ENCODE measurements at places on chromosomes 12 and 14. TPM values are rescaled to one million over a fixed set of nuclear protein-coding genes. Genes with fewer than 3 reads are reported as not detected.

Gene YEATS4
- 14.1 TPM for polyA plus RNA-seq

GRCh38 chr14:65187421-65188049, 85.2 kb upstream of the MAX start:
- H3K27ac ChIP-seq: no peak overlapping the region
- H3K4me1 ChIP-seq: no peaks in the 10 kb centered on the region
- no peaks in the 10 kb centered on the region for H3K27me3 ChIP-seq

GRCh38 chr14:100309028-100309737, 2.9 kb upstream of the SLC25A29 start:
- H3K27ac ChIP-seq: no peak overlapping the region
- H3K27me3 ChIP-seq: no peaks in the 10 kb centered on the region
- DNase-seq: no peak

GRCh38 chr12:124232654-124232987, 62.3 kb upstream of the RFLNA start:
- DNase-seq: no peak
- H3K27me3 ChIP-seq: no peaks in the 10 kb centered on the region
- H3K4me3 ChIP-seq: no peak overlapping the region
- H3K4me1 ChIP-seq: no peaks in the 10 kb centered on the region
- no peak overlapping the region for H3K27ac ChIP-seq

DNA sequence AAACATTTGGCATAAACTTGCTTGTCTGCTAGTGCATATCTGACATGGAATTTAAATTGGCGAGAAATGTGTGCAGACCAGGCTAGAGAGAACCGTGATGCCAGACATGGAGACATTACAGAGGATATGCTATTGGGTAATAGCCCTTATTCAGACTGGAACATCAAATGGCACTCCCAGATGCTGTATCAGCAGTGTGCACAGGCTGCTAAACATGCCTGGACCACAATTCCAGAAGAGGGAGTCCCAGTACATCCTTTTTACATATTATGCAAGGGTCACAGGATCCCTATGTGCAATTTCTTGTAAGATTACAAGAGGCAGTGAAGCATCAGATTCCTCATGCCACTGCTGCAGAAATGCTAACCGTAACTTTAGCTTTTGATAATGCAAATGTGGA, 354.5 kb upstream of the FOXG1 start:
- no peak overlapping the region for H3K27ac ChIP-seq
- no peaks in the 10 kb centered on the region for H3K4me1 ChIP-seq
- no peaks in the 10 kb centered on the region for H3K27me3 ChIP-seq
- H3K4me3 ChIP-seq: no peak overlapping the region

Gene ATG101
- 82.9 TPM for polyA plus RNA-seq

Gene RTL1
- not detected for polyA plus RNA-seq

- no peaks in the 10 kb centered on the region for H3K36me3 ChIP-seq
- no peaks in the 10 kb centered on the region for H3K27me3 ChIP-seq
- no peaks in the 10 kb centered on the region for H3K4me1 ChIP-seq
Observed at GRCh38 chr14:29454026-29454693, 473.5 kb downstream of the PRKD1 start.

Gene NFE2
- polyA plus RNA-seq: 0.34 TPM

DNA sequence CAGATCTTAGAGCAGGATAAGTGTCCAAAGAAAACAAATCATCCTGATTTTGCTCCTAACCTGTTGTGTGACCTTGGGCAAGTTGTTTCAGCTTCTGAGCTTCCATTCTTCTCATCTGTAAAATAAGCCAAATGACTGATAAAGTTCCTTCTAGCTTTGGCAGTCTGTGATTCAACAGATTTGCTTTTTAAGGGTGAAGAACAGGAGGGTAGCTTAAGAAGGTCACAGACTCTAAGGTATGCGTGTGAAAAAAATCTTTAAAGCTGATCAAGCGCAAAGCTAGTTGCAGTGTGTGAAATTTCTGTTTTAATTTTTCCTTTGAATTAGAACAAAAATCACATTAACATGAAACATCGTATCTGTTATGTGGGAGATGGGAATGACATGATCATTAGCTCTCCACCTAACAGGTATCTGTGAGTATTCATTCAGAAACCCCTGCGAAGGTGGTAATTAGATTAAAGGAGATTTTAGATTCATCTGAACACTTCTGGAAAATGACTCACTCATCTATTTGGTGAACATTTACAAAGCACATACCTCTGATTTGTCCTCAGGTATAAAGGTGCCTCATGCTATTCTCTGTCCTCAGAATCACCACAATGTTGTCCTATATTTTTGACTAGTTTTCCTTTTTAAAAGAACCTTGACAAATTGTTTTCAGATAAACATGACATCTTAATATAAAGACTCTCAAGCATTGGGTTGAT, 131.9 kb upstream of the CPM start:
- no peaks in the 10 kb centered on the region for H3K27me3 ChIP-seq
- H3K36me3 ChIP-seq: no peaks in the 10 kb centered on the region

GRCh38 chr14:55512421-55512820, 67.6 kb upstream of the KTN1 start:
- no peaks in the 10 kb centered on the region for H3K27me3 ChIP-seq
- DNase-seq: peak; percentile 8
- peaks cover 3% of the 10 kb centered on the region for H3K4me1 ChIP-seq
- H3K27ac ChIP-seq: no peak overlapping the region
- no peaks in the 10 kb centered on the region for H3K36me3 ChIP-seq

Gene IGFBP6
- polyA plus RNA-seq: 229 TPM

- H3K4me1 ChIP-seq: no peaks in the 10 kb centered on the region
- no peak overlapping the region for H3K4me3 ChIP-seq
- no peak overlapping the region for H3K27ac ChIP-seq
Observed at GRCh38 chr14:96299441-96299840, 43.4 kb downstream of the BDKRB1 start.

GRCh38 chr12:20547816-20548575, 147.1 kb upstream of the SLCO1C1 start:
- no peak overlapping the region for H3K4me3 ChIP-seq
- H3K27me3 ChIP-seq: no peaks in the 10 kb centered on the region
- DNase-seq: peak; percentile 47
- H3K36me3 ChIP-seq: no peaks in the 10 kb centered on the region
- H3K27ac ChIP-seq: no peak overlapping the region

Gene GPR68
- 0.37 TPM for polyA plus RNA-seq

Gene NKX2-1
- not detected for polyA plus RNA-seq

Gene POP5
- 69.0 TPM for polyA plus RNA-seq

Gene CPM
- 5.3 TPM for polyA plus RNA-seq

DNA sequence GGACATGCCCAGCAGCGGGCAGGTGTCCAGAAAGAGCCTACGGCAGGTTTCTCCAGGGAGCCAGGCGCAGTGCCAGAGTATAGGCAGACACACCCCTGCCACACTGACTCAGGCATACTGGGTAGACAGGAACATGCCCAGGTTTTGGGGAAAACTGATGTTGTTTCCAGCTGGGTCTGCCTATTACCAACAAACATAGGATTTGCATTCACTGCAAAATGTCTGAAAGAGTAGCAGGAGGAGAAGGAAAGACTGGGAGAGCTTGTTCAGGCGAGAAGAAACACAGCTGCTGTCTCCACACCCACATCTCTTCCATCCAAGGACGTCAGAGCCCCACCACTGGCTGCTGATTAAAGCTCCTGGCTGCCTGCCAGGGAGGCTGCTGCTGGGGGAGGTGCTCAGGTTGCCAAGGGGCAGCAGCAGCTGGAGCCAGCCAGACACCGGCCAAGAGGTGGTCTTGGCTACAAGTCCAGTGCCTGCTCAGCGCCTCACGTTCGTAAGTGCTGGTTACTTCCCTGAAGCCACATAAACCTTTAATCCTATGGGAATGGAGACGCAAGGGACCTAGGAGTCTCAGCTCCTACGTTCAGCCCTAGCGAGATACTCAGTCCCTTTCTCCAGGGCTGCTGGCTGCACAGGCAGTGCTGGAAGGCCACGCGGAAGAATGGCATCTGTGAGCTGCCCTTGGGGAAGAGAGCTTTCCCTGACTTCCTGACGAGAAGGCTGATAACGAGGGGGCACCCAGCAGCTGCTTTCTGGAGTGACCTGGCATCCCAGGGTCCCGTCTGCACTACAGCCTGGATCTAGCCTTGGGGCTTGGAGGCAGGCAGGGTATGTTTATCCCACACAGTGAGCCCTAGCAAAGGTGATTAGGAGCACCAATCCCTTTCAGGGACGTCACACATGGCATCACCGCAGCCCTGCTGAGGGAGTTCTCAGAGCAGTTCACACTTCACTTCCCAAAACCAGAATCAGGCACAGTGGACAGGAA, 58.1 kb downstream of the PLEKHG3 start:
- no peaks in the 10 kb centered on the region for H3K36me3 ChIP-seq
- DNase-seq: peak; percentile 94
- no peak overlapping the region for H3K4me3 ChIP-seq
- H3K27ac ChIP-seq: peak overlapping the region; percentile 22
- peaks cover 34% of the 10 kb centered on the region for H3K4me1 ChIP-seq

- no peak overlapping the region for H3K27ac ChIP-seq
- H3K27me3 ChIP-seq: no peaks in the 10 kb centered on the region
- no peaks in the 10 kb centered on the region for H3K36me3 ChIP-seq
- H3K4me1 ChIP-seq: no peaks in the 10 kb centered on the region
Observed at GRCh38 chr12:78712834-78713481, 151.6 kb upstream of the SYT1 start.

Gene SLC25A21
- 0.62 TPM for polyA plus RNA-seq

Gene ATL1
- 14.3 TPM for polyA plus RNA-seq

GRCh38 chr14:73877790-73878189, 8.9 kb upstream of the ZNF410 start:
- DNase-seq: no peak
- H3K4me1 ChIP-seq: no peaks in the 10 kb centered on the region
- no peak overlapping the region for H3K4me3 ChIP-seq
- no peaks in the 10 kb centered on the region for H3K27me3 ChIP-seq
- H3K27ac ChIP-seq: no peak overlapping the region

- H3K4me1 ChIP-seq: no peaks in the 10 kb centered on the region
- no peaks in the 10 kb centered on the region for H3K36me3 ChIP-seq
- no peaks in the 10 kb centered on the region for H3K27me3 ChIP-seq
Observed at GRCh38 chr14:26828741-26829140, 230.9 kb upstream of the NOVA1 start.

DNA sequence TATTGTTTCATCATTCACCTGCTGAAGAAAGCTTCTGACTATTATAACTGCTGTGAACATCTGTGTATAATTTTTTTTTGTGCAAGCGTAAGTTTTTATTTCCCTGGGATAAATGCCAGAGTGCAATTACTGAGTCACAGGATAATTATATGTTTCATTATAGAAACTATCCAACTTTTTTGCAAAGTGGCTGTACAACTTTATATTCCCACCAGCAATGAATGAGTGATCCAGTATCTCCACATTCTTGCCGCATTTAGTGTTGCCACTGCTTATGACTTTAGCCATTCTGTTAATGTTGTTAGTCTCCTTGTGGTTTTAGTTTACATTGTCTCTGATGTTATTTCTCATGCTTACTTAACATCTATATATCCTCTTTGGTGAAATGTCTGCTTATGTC, 88.1 kb upstream of the CCDC175 start:
- no peaks in the 10 kb centered on the region for H3K4me1 ChIP-seq
- H3K36me3 ChIP-seq: no peaks in the 10 kb centered on the region
- peak; percentile 2 for DNase-seq
- no peak overlapping the region for H3K27ac ChIP-seq

Gene LRRC9
- not detected for polyA plus RNA-seq

DNA sequence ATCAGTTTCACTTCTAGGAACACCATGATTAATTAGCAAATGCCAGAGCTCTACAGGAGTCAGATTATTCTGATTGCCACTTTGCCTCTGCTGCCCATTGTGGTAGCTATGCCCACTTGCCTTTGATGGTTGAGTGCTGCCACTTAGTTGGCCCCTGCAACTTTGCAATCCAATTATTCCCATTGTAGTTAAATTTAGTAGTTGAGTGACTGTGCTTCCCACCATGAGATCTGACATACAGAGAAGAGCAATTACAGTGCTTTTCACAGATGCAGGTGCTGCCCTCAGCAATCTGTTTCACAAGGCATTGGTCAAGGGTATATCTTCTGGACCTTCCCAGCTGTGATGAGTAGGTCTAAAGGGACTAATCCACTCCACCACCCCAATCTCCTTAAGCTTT, 468.4 kb upstream of the RGS6 start:
- no peak for DNase-seq
- H3K4me3 ChIP-seq: no peak overlapping the region
- no peaks in the 10 kb centered on the region for H3K36me3 ChIP-seq
- H3K4me1 ChIP-seq: no peaks in the 10 kb centered on the region
- no peak overlapping the region for H3K27ac ChIP-seq
- H3K27me3 ChIP-seq: no peaks in the 10 kb centered on the region

DNA sequence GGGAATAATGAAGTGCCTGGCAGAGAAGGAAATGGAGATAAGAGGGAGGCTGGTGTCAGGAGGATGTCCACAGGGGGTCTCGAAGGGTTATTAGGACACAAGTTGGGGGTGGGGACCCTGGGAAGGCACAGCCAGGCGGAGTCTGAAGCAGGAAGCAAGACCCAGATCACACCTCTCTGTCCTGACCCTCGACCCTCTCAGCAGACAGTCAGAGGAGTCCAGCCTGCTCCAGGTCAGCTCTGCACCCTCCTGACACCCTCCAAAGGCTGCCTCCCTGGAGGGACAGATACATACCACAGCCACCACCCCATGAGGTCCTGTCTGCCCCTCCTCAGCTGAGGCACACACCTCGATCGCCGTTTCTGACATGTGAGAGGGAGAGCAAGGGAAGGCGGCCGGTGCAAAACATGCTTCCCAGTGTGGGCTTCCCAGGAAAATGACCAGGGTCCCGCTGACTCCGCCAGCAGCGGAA, 9.0 kb downstream of the BCL11B start:
- no peak overlapping the region for H3K27ac ChIP-seq
- H3K4me1 ChIP-seq: no peaks in the 10 kb centered on the region
- H3K27me3 ChIP-seq: no peaks in the 10 kb centered on the region

DNA sequence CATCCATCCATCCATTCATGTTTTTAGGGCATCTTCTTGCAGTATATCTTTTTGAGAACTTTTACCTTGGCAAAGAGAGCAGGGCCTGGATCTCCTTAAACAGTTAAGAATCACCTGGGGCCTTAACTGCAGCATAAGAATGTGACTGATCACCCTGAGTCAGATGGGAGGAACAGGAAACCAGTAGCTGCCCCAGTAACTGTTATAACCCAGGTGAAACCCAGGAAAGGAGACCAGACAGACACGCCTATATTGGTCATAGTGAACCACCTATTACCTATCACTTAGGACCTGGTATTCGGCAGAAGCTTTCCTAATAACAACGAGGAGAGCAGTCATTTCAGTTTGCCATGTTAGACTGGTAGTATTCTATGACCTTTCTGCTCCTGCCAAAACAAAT, 43.4 kb upstream of the NR2C1 start:
- H3K27me3 ChIP-seq: no peaks in the 10 kb centered on the region
- no peaks in the 10 kb centered on the region for H3K36me3 ChIP-seq
- H3K4me1 ChIP-seq: peaks cover 14% of the 10 kb centered on the region
- DNase-seq: no peak
- H3K4me3 ChIP-seq: no peak overlapping the region

DNA sequence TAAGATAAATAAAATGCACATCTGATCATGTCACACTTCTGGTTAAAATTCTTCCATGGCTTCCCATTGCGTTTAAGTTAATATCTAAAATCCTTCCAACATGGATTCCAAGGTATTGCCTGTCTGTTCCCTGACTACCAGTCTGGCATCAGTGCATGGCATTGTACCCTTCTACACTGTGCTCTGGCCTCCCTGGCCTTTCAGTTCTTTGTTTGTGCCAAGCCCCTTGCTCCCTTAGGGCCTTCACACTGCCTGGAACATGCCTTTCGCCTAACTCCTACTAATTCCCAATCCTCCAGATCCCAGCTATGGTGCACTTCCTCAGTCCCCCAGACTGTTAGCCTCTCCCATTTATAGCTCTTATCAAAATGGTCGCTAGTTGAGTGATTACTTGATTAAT, 6.3 kb downstream of the CIPC start:
- H3K4me1 ChIP-seq: peaks cover 4% of the 10 kb centered on the region
- H3K4me3 ChIP-seq: no peak overlapping the region
- H3K36me3 ChIP-seq: no peaks in the 10 kb centered on the region
- no peak overlapping the region for H3K27ac ChIP-seq

GRCh38 chr14:55746558-55746957, 166.6 kb downstream of the KTN1 start:
- no peak overlapping the region for H3K4me3 ChIP-seq
- H3K4me1 ChIP-seq: no peaks in the 10 kb centered on the region
- H3K27ac ChIP-seq: no peak overlapping the region
- no peaks in the 10 kb centered on the region for H3K36me3 ChIP-seq
- no peaks in the 10 kb centered on the region for H3K27me3 ChIP-seq
